CD4-positive, alpha-beta T cell treated with Interleukin-12 subunit alpha and Interleukin-12 subunit beta, for 1 hour (primary cell): ENCODE measurements at places on chromosomes 1 and 21.

- DNase-seq: peak; percentile 41
These were observed 25.6 kb upstream of the NFIA start for GRCh38 chr1:61056573-61057439.

GRCh38 chr21:19557046-19557445 is 1153.5 kb upstream of the TMPRSS15 start:
- DNase-seq: no peak

- no peak for DNase-seq
These were observed 33.2 kb downstream of the RGS13 start for GRCh38 chr1:192669174-192669573.

DNA sequence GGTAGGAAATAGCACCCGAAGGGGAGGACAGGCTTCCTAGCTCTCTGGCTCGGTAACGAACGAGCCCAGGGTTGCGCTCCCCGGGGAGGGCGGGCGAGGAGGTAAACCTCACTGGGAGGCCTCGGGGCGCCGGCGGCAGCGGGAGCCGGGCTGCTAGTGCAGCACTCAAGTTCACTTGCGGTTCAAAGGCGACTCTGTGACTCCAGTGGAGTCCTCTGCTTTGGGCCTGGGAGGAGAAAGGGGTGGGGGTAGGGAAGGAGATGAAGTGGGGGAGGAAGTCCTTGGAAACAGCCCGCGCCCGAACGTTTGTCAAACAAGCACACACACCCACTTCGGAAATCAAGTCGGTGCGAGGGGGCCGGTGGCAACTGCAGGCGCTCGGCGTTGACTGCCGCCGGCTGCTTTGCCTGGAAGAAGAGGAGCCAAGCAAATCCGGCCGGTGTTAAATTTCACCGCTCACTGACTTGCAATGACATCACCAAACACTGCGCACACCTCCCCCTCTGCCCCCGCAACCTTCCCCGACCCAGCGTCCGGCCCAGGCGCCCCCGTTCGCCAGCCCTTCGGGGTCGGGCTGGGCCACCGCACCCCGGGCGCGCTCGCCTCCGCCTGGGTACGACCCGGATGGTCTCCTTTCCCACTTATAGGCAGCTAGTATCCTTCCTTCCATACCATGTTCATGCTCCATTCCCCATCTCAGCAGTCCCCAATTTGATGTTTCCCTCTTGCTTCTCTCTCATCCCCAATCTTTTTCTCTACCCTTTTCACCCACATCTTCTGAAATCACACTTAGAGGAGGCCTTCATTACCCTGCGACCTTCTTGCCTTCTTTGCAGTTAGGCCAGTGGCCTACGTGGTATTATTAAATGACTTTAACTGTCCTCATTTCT is at the start of gene COL24A1:
TSS of gene COL24A1 (minus strand) at position 207 of the 890 bp plus-strand sequence. CDS start 376 bp downstream, outside the sequence.
- DNase-seq: no peak

DNA sequence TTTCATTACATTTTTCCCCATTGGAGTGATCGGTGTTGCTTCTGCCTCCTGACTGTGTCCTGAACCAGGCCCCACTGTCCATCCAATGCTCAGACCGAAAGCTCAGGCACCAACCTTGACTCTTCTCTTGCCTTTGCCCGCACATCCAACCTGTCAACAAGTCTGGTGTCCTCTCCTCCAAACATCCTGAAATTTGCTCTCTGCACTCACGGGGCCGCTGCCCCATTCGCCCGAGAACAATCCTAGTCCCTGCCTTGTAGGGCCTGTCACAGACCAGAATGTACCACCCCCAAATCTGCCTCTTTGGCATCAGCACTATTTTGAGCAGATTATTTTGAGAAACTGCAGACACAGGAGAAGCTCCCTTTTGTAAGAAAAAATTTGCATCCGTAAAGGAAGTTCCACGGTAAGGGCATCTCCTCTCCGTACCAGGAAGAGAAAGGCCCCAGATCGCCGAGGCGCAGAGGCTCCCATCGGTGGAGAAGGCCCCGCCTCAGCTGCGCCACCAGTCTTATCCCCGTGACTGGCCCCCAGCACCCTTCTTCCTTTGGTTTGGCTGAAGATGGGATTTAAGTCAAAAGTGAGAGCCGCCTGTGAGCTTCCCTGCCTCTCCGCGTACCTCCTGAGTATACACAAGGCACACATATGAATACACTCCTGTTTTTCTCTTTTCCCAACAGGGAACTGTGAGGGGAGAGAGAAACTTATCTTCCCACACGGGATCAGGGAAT is 7.1 kb downstream of the MORN1 start:
- no peak for DNase-seq

DNA sequence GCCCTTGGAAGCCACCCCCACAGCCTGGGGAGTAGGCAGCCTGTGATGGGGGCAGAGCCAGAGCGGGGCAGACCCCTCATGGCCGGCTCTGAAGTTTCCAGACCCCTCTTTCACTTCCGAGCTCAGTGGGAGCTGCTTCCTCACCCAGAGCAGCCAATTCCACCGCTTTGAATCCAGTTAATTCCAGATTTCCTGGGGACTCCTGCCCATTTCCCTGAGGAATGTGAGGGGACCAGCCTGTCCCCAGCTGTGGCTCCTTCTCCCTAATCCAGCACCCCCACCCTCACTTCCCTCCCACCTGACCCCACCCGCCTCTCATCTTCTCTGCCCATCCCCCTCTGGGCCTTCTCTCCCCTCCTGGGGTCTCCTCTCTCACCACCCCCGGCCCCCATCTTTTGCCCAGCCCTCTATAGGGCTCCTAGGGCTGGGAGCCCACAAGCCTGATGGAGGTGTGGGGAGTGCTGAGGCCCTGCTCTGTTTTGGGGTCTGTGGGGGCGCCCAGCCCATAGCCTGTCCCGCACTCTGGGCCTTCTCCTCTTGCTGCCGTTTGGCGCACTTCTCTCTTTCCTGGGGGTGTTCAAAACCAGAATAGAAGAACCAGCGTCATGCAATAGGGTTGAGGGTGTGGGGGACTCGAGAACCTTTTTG is 26.2 kb upstream of the TNFRSF1B start:
- no peak for DNase-seq

DNA sequence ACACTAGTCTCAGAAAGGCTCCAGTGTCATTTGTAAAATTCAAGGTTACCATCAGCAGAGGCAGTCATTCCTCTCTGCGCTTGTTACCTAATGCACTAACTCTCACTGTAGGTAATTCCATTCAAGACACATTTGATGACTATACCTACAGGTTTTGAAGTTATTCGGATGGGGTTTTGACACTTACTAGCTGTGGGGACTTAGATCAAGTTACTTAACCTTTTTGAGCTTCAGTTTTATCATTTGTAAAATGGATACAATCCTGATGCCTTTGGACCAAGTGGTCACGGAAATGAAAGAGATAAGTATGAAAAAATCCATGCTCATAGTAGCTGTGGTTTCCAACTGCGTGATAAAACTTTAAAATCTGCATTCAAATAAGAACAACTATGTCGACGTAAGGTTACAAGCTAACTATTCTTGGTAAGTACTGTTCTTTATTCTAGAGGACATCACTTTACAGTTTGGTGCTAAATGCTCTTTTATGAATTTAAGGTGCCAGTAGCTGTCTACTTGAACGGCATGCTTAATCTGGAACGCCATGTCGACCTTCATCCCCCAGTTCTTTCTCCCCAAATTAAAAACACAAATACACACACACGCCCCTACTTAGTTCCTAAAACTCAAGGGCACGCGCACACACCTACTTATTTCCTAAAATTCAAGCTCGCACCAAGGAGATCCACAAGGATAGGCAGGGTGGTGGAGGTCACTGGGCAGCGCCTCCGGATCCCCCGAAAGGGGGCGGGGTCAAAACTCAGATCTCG is 550 bp upstream of the NFYC start:
- peak; percentile 23 for DNase-seq

DNA sequence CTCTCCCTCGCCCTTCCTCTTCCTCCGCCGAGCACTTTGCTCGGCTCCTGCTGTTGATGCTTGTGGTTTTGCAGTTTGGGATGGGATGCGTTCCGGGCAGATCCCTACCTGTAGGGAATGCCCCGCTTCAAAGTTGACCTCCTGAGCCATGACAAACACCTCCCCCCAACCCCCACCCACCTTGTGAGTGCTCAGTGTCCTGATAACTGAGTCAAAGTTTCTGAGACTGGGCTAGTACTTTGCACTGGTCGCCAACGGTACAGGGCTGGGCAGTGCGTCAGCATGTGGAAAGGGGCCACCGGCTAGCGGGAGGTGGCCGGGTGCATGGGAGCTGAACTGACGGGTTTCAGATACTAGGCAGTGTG is 771 bp downstream of the RABGAP1L start:
- DNase-seq: no peak
